ENCODE measurements at places on chromosomes 3 and 15.

- no peak for DNase-seq
Measured at GRCh38 chr3:157370867-157371266, 65.8 kb upstream of the PTX3 start.

DNA sequence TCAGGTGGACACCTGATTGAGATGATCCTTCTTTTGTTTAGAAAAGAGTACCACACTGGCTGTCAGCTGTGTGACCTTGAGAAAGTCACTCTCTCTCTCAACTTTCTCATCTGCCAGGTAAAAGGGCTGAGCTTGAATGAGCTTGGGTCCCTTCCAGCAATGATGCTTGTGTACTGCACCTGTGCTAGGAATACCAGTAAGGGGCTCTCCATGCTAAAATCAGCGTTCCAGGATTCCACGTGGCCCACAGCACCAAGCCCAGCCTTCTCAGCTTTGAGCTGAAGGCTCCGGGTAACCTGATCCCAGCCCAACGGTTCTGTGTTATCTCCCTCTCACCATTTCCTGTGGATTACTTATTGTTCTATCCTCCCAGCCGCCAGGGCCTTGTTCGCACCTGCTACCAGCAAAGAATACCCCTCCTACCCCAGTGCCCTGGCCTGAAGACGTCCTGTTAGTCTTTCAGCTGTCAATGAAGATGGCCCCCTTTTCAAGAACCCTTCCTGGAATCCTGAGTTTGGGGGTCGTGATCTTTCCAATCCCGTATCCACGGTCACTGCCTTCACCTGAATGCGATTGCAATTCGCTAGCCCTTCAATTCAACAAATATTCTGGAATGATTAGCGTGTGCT, 54.2 kb upstream of the CGNL1 start:
- no peak for DNase-seq

- DNase-seq: no peak
Measured at GRCh38 chr3:9749296-9749644, 482 bp upstream of the OGG1 start.

DNA sequence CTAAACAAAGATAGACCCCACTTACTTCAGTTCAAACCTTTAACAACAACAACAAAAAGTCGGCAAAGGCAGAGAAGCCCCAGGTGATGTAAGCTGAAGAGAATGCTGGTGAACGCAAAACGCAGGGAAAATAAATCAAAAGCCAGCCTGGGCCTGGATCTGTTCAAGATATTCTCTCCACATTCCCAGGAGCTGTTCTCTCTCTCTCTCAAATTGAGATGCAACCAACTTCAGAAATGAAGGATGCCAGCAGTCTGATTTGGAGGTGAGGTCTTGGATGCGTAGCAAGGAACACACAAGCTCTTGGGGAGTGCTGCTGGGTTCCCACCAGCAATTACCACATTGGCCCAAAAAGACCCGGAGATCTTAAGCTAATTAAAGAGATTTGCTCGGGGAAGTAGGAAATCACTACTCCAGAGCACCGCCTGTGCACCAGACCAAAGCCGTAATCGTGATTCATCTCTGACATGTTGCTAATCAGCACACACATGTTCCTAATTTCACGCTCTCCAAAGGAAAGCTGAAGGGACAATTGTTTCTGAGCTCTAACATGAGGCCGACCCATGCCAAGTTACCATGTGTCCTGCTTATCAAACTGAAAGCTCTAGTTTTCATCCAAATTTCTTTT, 37.1 kb downstream of the IL17RD start:
- no peak for DNase-seq

DNA sequence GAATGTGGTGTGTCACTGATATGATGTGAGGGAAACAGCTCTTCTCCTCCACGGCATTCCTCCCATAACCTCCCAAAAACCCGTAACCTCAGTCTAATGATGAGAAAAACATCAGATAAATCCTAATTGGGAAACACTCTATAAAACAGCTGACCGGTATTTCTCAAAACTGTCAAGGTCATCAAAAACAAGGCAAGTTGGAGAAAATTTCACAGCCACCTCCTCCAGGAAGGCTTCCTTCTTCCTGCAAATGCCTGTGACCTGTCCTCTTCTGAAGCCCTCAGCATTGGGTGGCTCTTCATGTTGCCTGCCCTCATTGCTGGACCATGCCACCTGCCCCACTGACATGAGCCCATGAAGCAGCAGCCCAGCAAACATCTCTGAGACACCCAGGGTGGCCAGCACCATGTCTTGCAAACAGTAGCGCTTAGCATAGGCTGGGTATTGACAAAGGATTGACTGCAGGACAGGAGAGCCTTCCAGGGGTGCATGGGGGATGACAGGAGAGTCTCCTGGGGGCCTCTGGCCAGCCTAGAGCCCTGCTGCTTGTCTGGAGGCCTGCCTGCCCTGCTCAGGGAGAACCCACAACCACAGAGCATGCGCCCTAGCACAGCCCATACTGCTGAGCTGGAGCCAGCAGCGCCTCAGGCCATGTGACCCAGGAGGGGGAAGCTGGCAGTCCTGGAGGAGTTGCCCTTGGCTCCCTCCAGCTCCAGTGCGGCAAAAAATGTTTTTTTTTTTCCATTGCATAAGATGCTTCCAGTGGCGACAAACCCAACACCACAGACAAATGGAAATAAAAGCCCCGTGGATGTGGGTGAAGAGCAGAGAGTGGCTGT, 49.7 kb downstream of the XXYLT1 start:
- no peak for DNase-seq

All from WTC11 (cell line).